Stimulated activated CD8-positive, alpha-beta memory T cell treated with anti-CD3 and anti-CD28 coated beads, Interleukin-12 subunit alpha, Interleukin-12 subunit beta, amount 100 ng/mL, for 1 hour (primary cell): ENCODE measurements at places on chromosomes 7 and 10.

DNA sequence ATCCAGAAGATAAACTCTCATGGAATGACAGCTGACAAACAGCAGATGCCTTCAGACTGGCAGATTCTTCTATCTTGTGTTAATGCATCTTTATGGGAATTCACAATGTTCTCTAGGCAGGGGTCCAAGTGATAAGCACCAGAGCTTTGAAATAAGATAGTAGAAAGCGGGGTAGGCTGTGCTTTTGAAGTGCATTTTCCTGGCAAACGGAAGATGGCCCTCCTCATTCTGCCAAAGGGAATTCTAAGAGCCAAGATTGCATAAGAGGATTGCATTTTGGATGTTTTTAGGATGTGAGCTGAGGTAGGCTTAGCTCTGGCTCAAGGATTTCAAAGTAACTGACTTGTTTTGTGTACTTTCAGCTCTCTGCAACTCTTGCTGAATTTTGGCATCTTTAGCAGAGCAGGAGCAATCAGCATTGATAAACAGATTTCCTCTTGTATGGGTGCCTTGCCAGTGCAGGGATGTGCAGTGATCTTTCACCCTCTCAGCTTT, 298.5 kb upstream of the KLF6 start:
- DNase-seq: no peak

DNA sequence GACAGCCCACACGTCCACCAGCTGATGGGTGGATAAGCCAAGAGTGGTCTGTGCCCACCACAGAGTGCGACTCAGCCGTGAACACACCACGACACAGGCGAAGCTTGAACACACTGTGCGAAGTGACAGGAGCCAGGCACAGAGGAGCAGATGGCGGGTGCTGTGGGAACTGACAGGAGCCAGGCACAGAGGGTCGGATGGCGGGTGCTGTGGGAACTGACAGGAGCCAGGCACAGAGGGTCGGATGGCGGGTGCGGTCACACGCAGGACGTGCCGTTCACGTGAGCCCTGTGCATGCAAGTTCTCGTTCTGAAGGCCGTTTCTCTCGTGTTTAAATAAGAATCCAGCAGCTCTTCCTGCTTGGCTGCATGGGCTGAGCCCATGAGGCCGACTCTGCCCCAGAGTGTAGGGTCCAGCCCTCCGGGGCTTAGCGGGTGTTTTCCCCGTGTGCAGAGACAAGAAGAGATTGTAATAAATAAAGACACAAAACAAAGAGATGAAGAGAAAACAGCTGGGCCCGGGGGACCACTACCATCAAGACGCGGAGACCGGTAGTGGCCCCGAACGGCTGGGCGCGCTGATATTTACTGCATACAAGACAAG, 5.9 kb upstream of the ADAP1 start:
- no peak for DNase-seq

- DNase-seq: no peak
Observed at GRCh38 chr10:6504296-6504695, 75.8 kb downstream of the PRKCQ start.

- DNase-seq: no peak
Observed at GRCh38 chr7:128701062-128701785, 29.1 kb downstream of the GARIN1A start.

GRCh38 chr7:35019801-35020200, 17.5 kb downstream of the DPY19L1 start:
- no peak for DNase-seq

- no peak for DNase-seq
Observed at GRCh38 chr7:78141522-78142281, 343.1 kb downstream of the PHTF2 start.

DNA sequence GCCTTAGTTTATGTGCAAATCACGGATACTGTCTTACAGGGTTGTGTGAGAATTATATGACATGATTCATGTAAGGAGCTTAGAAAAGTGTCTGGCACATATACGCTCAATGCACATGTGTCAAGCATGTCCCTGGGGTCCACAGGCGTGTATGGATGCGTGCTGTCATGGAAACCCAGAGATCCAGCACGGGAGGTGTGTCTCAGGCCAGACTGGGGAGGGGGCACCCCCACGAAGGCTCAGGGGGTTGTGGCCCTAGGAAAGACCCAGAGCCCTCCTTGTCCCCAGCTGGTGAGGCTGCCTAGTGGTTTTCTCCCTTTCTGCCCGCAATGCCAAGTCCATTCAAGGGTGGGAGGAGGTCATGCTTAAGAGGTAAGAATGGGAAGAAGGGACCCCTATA, 9.1 kb downstream of the BTBD16 start:
- no peak for DNase-seq

DNA sequence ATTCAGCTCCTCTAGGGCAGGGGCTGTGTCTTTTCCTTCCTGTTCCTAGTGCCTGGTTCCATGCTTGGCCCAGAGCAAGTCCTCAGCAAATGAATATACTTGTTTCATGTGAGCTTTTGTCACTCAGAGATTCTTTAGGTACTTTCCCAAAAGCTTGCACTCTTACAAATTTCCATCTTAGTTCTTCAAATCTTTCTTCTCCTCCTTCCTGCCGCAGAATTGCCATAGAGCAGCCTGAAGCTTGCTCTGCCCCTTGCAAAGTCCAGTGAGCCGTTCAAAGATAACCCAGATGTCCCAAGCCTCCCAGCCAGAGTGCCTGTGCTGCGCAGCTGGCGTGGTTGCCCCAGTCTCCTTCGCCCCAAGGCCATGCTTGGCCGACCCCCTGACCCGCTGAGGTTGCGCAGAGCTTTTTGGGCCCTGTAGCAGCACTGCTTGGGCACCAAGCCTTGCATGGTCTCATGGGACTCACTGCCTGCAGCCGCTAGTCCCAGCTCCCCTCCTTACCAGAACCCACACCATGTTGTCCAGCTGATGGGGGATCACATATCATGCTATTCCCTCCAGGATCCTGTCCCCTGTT, 20.7 kb downstream of the CHST3 start:
- no peak for DNase-seq

- no peak for DNase-seq
Observed at GRCh38 chr7:18788026-18788425, 292.5 kb downstream of the HDAC9 start.

DNA sequence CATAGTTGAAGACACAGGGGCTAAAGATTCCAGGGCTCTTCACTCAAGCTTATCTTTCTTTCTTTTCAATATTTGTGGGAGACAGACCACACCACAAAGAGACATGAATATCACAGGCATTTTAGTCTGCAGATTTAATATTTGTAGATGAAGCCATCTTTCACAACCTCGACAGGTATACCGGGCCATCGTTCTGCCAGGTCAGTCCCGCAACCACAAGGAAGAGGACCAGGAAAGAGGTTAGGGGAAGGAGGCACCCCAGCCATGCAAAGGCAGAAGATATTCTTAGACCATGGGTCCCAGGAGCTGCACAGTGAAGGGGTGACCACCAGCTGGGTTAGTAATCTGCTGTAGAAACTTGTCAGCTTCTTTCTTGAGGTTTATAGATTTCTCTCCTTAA, 66.8 kb upstream of the UCN3 start:
- no peak for DNase-seq

DNA sequence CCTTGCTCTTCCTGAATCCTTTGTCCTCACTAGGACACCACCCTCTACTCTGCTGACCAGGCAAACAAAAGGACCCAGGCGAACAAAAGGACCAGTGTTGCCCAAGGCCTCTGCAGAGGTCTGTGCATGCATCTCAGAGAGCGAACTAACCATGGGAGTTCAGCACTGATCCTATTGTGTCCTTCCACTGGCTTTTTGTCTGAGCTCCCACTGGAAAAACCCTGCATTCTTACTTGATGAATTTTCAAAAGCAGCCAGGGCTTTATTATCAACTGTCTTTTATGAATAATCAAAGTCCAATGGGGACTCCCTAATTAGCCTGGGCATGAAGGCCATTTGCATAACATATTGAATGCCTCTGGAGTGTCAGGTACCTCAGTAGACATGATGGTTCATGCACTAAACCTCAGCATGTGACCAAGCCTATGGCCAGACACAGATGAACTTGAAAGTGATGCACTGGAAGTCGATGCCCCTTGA, 140.6 kb downstream of the KCNMA1 start:
- no peak for DNase-seq

DNA sequence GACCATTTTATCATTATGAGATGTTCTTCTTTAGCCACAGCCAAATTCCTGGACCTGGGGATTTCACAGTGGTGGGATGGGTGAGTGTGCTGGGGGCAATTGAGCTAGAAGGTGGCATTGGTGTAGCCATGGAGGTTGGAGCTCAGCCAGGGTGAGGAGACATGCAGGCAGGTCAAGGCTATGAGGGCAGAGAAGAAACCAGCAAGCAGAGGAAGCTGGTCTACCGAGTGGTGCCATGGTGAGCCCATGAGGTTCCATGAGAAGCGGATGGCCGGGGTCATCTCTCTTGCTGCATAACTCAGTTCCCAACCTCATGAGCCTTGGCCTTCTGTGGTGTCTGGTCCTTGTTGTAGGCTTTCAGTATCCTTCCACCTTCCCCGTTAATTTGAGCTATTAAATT, 91.4 kb downstream of the CARD11 start:
- DNase-seq: no peak

DNA sequence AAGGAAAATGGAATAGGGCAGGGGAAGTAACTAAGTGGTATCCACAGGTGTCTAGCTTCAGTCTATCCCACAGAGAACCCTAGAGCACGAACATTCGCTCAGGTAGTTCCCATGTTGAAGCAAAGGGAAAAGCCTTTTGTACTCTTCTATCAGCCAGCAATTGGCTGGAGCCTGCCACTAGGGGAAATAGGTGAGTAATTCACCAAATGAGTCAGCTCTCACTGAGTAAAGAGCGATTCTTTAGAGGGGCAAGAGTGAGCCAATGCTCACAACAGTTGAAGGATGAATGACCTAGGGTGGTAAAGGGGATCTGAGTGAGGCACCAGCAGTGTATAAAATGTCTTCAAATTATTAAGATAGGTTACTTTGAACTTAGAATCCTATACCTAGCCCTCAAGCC, 94.1 kb upstream of the ZNF800 start:
- DNase-seq: no peak

DNA sequence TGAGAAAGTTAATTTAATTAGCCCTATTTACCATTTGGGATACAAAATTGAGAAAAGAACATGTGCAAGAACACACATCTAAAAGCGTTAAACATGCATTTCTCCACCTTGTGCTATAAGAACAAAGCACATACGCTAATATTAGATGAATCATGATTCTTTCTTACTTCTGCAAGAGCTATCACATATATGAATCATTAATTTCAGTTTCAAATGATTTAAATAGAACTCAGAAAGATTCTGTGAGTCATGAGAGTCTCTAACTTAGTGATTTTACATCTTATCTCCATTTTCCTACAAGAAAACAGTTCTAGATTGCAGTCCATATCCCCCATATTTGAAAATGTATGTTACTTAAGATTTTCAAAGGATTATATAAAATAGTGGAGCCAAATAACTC, 173.9 kb downstream of the RNLS start:
- no peak for DNase-seq

- DNase-seq: no peak
Observed at GRCh38 chr10:88966797-88967196, 14.2 kb upstream of the ACTA2 start.

DNA sequence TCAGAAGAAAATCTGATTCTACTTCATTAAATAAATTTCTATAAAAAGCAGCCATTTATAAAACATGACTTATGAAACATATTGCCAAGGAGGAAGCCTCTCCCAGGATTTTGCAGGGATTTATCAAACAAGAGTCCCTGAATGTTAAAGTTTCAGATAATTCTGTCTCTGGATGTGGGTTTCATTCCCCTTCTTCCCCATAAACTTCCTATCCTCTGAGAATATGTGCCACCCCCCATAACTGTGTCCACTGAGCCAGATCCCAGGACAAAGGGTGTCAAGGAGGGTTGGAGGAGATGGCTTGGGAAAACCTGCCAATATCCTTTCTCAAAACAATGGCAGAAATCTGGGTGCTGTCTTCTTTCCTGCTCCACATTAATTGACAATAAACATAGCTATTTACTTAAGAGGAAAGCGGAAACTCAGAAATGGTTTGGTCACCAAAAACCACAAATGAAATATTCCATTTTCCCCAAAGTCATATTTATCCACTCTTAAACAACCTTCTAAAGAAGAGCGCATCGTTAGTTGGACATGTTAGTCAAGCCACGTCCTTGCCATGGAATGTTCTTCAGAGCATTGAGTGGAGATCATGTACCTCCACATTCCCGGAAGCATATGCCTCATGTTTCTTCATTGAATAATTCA, 54.3 kb upstream of the AKR1E2 start:
- DNase-seq: no peak

DNA sequence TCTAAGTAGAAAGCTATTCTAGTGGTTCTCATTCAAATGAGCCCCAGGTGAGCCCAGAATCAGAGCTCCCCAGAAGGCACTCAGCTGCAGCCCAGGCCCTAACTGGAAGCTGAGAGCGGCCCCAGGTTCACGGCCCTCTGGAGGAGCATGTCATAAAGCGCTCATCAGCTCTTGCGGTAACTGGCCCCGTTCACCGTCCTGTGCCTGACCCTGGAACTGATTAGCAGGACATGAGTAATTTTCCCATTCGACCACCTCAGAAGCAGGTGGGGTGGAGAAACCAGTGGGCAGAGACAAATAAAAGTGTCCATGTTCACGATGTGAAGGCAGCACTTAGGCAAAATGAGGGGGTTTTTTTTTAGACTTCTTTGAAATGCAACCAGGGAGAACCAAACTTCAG, 136.1 kb upstream of the LYZL2 start:
- DNase-seq: no peak

DNA sequence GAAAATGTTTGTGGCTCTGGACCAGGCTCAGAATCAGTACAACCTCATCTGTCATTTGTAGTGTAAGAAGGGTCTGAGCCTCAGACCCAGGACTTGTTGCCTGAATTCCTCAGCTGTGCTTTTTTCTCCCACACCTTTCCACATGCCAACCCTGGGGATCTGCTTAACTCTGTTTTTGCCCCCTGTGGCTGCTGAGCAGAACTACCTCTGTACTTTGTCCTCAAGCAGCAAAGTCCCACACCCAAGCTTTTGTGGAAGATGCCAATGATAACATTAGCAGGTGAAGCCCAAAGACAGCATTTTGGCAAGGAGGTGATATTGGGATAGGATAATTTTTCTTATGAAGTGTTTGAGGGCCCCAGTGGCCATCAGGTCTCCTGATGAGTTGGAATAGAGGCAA, 5.8 kb upstream of the CYP2C18 start:
- DNase-seq: no peak

GRCh38 chr10:4151466-4151865, 366.5 kb upstream of the KLF6 start:
- DNase-seq: no peak

DNA sequence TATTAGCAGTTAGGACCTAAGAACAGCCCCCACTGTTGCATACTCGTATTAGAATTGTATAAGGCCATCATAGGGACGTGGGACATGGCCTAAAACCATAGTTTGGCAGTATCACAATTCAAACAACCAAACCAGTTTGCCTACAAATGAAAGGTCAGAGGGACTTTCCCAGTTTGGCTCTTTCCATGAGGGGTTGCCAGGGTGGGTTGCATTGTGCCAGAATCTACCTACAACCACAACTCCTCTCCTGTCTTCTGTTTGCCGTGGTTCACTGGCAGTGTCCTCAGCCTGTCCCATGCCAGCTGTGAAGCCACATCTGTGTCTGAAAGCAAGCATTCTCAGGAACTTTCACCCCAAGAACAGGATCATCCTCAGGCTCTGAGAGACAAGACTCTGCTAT, 44.5 kb downstream of the PIK3AP1 start:
- no peak for DNase-seq
